ENCODE measurements at places on chromosomes 12 and 14. TPM values are rescaled to one million over a fixed set of nuclear protein-coding genes. Genes with fewer than 3 reads are reported as not detected.

DNA sequence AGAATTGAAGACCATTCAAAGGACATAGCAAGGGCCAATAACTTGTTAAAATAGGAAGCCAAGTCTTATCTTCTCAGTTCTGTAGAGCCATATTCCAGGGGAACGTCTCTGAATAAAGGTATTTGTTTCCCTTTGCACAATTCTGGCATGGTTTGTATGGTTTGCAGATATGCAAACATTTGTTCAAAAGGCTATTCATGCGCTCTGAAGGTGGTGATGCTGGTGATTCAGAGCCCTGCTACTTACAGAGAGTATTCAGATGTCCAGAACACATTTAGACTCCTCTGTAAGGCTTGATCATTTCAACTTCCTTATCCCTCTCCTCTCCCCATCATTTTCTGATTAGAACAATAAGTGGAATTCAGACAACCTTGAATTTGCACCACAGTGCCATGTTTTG lies 35.9 kb downstream of the SLC4A8 start:
- DNase-seq = no peak
- H3K27me3 ChIP-seq = no peaks in the 10 kb centered on the region
- no peaks in the 10 kb centered on the region for H3K4me1 ChIP-seq

DNA sequence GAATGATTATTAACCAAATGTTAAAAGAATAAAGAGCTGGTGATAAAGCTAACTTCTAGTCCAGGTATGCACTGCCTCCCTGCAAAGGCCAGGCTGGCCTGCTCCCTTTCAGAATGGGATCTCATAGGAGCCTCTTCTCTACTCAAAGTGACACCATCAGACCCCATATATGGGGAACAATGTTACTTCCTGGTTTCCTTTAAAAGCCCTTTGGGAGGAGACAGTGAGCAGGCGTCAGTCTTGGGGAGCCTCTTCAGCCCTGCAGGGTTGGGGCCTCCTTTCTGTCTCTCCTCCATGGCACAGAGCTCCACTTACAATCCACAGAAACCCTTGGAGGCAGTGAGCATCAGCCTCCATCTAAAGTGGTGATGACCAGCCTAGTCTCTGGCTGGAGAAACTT lies 17.3 kb upstream of the GPRC5A start:
- no peak overlapping the region for H3K27ac ChIP-seq
- H3K4me1 ChIP-seq = peaks cover 21% of the 10 kb centered on the region
- H3K27me3 ChIP-seq = no peaks in the 10 kb centered on the region
- no peaks in the 10 kb centered on the region for H3K36me3 ChIP-seq
- no peak for DNase-seq

DNA sequence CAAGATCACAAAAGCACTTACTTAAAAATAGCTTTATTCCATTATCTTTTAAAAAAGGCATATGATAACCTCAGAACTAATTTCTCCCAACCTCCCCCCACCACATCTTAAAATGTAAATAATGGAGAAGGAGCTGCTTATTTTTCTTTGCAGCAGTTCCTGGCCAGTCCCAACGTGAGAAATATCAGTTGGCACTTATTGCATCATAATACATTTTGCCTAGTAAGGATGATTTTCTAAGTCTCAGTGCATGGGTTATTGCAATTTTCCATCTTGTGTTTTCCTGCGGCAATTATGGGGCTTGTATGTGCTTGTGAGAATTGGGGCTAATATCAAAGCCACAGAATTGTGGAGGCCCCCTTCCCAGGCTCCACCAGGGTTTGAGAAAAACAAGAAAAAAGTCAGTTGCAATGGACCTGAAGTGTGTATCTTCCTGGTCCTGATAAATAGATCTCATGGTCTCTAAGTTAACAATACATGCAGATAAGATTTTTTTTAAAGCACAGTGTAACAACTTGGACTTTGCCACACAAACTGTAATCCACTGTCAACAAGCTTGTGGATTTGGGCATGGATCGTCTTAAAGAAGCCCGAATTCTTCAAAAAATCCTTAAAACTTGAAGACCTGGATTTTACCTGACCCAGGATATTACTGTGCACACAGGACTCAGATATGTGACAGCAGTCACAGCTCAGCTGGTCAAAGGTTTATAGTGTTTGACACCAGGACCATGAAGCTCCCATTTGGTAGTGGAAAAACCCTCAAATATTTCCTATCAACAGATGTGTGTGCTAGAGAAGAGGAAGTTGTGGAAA lies 2.8 kb upstream of the WSB2 start:
- peaks cover 45% of the 10 kb centered on the region for H3K4me1 ChIP-seq
- H3K27me3 ChIP-seq = no peaks in the 10 kb centered on the region
- no peaks in the 10 kb centered on the region for H3K36me3 ChIP-seq
- H3K4me3 ChIP-seq = no peak overlapping the region

GRCh38 chr12:7373226-7373625 lies 69.4 kb downstream of the ACSM4 start:
- H3K36me3 ChIP-seq = no peaks in the 10 kb centered on the region
- H3K4me3 ChIP-seq = no peak overlapping the region
- no peaks in the 10 kb centered on the region for H3K27me3 ChIP-seq

TMPRSS12 gene
- 0.34 TPM for total RNA-seq
